Right ventricle myocardium superior (tissue), 1 donor: ENCODE measurements at places on chromosomes 5 and 9. TPM values are rescaled to one million over a fixed set of nuclear protein-coding genes. Genes with fewer than 3 reads are reported as not detected.

The CCL21 gene
- total RNA-seq, result 4.9 TPM

The DMRTA1 gene
- total RNA-seq, result 0.97 TPM

The OR1Q1 gene
- total RNA-seq, result not detected

The GOLM1 gene
- 3.7 TPM for total RNA-seq
